ENCODE measurements at places on chromosomes 6 and 20.

GRCh38 chr20:46773680-46774079 is 64.2 kb downstream of the SLC2A10 start:
- no peak for DNase-seq

DNA sequence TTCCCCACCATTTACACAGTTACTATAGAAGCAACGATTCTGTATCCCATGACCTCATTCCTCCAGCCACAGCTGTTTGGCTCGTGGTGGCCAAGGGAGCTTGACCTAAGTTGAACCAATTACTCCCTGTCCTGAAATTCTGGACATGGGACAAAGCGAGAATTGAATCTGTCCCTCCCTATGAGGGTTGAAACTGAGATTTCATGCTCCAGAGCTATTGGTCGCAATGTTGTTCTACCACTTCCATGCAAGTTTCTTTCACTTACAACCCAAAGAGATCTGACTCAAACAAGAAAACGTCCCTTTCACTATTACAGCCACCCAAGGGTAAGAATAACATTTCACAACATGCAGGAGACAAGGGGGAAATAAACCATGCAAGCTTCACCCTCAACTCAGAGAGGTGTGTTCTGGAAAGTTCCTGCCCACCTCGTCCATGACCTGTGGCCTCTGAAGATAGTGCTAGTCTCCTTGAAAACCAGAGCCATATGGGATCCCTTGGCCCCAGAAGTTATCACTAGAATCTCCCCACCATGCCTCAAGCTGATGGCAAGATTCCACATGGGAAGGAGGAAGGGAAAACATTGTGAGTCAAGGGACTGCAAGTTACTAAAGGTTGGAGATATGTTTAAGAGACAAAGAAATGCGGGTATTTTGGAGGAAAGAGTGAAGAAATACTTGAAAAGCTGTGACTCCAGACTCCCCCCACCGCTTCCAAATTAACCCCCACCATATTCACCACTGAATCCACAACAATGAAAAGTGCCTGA is 74.5 kb upstream of the SRSF6 start:
- DNase-seq, result no peak

DNA sequence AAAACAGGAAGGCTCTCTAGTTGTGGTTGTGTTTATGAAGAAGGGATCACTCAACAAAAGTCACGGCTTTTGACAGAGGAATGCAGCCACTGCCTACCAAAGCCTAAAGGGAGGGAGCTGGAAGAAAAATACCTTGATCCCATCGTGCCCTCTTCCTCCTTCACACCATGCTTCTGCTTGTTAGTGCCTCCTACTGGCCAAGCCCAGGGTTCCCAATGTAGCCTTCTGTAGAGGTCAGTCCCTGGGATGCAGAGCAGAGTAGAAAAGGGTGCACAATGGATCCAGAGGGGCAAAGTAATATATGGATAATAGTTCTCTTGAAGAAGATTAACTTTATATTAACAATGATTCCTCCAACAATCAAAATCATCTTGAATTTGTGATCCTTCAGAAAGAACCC is 293.5 kb upstream of the FERMT1 start:
- DNase-seq, result no peak

GRCh38 chr6:30769853-30770524 is 25.6 kb upstream of the IER3 start:
- DNase-seq, result no peak

GRCh38 chr6:12577124-12577850 is 139.3 kb upstream of the PHACTR1 start:
- DNase-seq, result peak; percentile 75

GRCh38 chr6:74587386-74587785 is 618.5 kb downstream of the COL12A1 start:
- DNase-seq, result no peak

GRCh38 chr6:15793826-15794225 is 131.0 kb upstream of the DTNBP1 start:
- no peak for DNase-seq

DNA sequence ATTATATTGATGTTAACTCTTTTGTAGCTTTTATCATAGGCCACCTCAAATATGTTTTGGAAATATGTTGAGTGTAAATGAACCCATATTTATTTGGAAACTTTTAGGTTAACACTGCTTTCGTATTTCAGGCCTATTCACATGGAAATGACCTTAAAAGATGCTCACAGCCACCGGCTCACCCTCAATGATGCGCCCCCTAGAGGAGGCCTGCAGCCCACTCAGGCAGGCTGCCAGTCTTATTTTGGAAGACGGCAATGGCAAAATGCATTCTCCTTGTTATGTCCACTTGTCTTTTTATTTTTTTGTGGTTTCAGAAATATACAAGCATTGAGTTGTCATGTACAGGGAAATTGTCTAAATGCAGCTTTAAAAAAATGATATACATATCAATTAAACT is 869.7 kb downstream of the PHF3 start:
- DNase-seq, result no peak

- no peak for DNase-seq
Measured at GRCh38 chr20:19070026-19070425, 142.4 kb upstream of the SLC24A3 start.

DNA sequence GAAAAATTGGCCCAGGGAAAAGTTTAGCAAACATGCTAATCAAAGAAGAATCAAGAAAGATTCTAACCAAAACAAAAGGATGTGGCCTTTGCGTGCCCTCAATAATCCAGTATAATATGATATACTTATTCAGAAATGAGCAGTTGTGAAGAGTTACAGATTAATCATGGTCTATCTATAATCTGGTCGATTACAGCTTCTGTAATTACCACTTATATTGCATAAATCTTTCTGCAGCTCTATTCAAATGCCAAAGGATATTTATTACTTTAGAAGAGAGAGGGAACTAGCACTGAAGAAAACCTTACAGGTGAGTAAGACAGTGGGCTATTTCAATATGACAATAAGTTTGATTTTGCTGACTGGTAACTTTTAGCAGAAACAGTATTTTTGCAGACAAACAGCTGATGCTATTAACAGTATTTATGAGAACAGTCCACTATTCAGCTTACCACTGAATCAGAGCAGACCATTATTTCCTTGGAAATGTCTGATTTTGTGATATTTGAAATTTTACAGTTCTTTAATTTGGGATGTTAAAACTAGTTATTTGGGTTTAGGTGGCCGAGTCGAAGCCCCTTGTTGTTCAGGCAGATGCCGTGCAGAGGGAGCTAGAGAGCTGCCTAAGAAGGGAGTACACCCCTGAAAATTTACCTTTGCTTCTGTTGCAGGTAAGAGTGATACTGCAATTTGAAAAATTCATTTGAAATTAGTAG is 92.2 kb downstream of the CEP57L1 start:
- DNase-seq, result peak; percentile 35

DNA sequence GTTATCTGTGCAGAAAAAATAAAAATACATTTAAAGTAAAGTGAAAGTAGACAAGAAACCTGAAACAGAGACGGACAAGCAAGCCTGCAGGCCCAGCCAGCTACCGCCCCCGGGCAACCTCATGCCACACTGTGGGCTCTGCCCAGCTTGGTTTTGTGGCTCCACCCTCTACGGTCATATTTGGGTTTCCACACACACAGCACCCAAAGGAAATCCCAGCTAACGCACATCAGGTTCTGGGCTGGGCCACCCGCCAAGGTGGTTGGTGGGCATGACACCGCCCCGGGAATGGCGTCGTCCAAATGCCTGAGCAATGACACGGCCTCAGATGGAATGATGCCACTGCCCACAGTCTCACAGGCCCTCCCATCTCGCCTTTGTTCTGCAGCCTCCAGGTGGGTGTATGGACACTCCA is 22.9 kb downstream of the FAM110A start:
- peak; percentile 48 for DNase-seq

GRCh38 chr20:50467174-50467573 is 43.0 kb upstream of the PTPN1 start:
- DNase-seq, result no peak

DNA sequence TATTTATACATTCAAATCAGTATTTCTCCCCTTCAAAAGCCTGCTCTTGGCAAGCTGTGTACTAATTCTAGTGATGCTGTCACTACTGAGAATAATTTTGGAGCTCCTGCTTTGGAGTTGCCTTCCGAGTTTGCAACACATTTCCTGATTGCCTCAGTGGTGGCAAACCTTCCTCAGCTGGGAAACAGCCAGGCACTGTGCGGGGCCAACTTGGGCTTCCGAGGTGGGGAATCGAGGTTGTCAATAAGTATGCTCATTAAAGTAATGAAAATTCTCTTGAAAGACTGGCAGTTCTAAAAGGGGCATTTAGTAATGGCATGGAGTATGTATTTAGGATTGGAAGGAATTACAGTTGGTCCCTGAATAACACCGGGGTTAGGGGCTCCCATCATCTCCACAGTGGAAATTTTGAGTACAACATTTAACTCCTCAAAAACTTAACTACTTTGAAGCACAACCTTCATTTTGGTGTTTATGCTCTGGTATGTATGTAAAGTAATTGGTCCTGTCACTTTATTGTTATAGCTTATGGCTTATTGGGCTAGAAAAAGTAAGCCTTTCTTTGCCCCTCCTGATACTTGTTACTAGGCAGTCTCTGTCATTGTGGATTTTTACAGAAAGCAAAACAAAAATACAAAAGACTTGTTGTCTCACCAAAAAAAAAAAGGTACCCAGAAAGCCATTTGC is 2.7 kb downstream of the PAQR8 start:
- DNase-seq, result no peak

GRCh38 chr6:133388731-133389130 is 147.6 kb downstream of the EYA4 start:
- no peak for DNase-seq

DNA sequence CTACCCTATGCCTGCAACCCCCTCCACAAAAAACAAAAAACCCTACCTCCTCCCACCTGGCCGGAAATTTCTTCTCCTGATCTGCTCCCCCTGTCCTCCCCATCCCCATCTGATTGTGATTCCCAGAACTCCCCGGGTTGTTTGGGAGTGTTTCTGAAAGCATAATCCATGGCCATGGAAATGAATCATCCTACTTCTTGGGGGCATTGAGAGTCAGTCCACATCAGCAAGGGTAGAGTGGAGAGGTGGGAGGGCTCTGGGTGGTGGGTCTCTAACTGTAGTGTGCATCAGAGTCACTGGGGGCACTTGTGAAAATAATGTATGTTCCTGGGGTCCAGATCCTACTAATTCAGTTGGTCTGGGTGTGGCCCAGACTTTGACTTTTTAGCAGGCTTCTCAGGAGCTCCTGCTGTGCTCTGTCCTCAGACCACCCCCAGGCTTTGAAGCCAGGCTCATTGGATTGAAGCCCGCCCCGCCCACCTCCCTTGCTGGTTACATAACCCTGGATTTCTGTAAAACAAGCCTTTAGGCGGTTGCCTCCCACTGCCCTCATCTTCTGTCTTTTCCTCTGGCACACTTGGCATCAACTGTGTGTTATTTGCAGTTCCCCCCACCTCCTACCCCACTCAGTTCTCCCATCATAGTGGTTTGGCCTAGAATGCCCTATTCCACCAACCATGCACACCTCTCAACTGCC is 10.5 kb downstream of the PIGT start:
- DNase-seq, result no peak

DNA sequence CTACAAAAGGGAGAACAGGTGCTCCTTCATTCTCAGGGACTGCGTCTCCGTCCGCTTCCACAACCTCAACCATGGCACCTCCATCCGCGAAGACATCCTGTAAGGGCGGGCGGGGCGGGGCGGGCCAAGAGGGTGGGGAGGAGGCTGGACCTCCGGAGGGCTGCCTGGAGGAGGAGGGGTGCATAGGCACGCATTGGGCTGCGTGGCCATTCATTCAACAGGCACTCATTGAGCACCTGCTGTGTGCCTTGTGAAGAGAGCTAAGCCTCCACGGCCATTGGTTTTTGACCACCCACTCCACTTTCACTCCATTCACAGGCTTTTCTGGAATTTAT is 435 bp downstream of the ZSWIM3 start:
- peak; percentile 24 for DNase-seq

GRCh38 chr20:23459461-23460150 is 6.9 kb upstream of the CST11 start:
- DNase-seq, result no peak

DNA sequence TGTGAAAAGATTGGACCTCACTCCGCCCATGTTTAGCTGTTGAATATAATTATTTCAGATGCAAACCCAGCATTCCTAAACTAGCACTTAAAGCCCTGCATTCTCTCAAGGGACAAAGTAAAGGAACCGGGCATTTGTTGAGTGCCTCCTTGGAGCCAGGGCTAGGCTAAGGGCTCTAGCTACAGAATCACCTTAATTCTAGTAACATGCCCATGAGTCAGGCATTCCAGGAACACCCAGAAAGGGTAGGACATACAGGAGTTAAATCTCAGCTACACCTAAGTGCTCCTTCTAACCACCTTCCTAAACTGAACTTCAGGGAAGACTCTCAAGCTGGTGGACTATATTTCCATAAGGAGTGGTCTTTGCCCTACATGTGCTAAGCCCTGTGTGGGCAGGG is 89.4 kb downstream of the SLC24A3 start:
- DNase-seq, result no peak

DNA sequence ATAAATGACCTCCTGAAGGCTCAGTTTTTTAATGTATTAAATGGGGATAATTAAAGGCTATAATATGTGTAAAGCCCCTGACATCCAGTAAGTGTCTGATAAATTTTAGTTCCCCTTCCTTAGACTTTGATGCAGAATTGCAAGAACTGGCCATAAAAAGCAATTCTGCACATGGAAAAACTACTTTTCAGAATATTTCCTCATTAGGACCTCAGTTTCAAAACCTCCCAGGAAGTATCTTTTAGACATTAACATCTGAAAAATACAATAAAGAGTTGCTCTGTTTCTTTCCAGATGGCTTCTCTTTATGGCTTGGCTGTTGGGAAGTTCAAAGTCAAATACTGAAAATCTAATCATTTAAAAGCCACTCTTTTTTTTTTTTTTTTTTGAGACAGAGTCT is 106.3 kb upstream of the ZNF217 start:
- DNase-seq, result no peak

- no peak for DNase-seq
Measured at GRCh38 chr6:133955582-133956415, 2.8 kb downstream of the TBPL1 start.

DNA sequence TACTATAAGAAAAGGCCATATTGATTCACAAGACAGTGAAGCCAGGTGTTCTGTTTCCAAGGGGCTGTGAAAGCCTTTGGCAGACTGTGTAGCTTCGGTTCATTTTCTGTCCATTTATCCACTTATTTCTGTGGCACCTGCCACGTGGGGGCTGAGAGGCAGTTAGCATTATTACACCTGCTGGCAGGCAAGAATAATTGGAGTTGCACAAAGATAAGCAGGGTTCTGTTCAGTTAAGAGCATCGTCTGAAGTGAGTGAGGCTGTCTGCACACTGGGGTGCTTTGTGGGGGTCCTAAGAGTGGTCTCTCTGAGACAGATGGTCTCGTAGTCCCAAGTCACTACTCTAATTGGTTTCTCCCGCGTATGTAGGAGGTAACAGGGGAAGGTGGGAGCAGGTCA is 60.6 kb upstream of the CCN6 start:
- DNase-seq, result no peak

GRCh38 chr6:31896856-31897611 is 464 bp downstream of the EHMT2 start:
- no peak for DNase-seq

- no peak for DNase-seq
Measured at GRCh38 chr20:9442858-9443257, 71.5 kb upstream of the LAMP5 start.

DNA sequence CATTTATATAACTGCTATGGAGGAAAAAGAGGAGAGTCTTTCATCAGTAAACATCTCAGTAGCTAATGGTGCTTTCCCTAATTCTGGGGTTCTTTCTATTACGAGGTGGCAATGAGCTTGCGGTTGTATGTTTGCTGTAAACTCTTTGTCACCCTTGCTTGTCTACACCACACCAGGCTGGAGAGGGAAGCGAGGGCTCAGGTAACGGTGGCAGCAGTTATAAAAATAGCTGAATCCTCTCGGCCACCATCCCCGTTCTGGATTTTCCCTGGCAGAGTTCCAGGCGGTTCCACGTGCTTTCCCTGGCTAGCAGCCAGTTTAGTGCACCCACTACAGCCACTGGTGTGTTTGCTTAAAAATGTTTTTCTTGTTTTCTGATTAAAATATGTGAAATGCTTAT is 39.0 kb downstream of the MAS1 start:
- peak; percentile 15 for DNase-seq

Data from iris pigment epithelial cell (primary cell).